ENCODE measurements at places on chromosomes 1 and 21.
A peak's percentile ranks its signal among the peaks of the same experiment; 100 is the strongest.

- no peak for DNase-seq
Observed at GRCh38 chr1:231665726-231666125, 39.1 kb downstream of the DISC1 start.

DNA sequence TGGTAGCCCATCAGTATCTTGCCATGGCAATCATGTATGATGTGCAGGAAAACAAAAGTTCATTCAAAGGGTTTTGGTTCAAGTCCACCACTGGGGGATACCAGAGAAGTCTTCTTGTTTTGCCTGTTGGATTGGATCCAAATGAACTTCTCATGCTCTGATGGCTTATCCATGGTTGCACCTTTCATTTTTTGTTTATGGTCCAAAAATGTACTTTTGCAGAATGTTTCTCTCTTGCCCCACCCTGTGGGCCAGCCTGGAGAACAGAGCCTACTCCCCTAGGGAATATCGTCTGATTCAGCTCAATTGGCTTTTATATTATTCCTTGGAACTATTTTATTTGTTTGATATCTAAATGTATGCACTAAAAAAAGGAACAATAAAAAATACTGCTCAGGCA is 20.1 kb upstream of the CLCA1 start:
- no peak for DNase-seq

DNA sequence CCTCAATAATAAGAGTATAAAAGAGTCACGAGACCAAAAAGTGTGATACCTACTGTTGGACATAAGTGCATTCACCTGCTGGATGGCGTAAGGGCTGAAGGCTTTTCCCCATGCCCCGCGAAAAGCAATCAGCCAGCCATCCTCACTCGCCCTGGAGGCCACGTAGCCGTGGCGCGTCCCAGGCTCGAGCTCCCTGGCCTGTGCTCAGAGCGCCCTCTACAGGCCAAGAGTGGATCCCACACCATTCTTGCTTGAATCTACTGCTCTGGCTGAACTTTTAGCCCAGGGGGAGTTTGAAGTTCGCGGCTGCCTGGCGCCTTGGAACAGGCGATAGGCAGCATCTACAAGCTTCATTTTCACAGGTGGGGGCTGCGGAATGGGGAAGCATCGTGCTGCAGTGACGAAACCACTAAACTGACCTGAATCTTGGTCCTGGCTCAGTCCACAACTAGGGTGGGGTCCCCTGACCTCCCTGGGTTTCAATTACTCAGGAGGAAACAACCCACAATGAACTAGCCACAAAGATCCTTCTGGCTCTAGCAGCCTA is 70.3 kb upstream of the SERBP1 start:
- DNase-seq: peak; percentile 76

- DNase-seq: no peak
Observed at GRCh38 chr1:30270461-30270860, 452.9 kb downstream of the MATN1 start.

- no peak for DNase-seq
Observed at GRCh38 chr1:4657244-4657789, 2.9 kb downstream of the AJAP1 start.

GRCh38 chr1:18005238-18005637 is 102.4 kb upstream of the IGSF21 start:
- DNase-seq: no peak

- DNase-seq: no peak
Observed at GRCh38 chr1:215052256-215053015, 30.1 kb upstream of the KCNK2 start.

All from ovary (tissue), 10 donors.